ENCODE measurements at places on chromosomes 4 and X.

DNA sequence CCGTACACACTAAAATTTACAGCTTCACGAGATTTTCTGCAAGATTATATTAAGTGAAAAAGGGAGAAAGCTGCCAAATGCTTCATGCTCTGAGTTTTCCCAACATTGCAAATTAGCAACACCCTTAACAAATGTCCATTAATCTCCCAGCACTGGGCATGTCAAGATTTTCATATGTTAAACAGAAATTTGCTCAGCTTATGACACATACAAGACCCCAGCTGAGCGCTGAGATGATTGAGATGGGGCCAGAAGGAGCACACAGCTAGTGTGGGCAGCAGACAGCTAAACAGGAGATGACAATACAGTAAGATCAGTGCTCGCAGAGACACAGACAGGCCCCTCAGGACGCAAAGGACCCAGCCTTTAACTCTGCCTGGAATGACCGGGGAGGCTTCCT, 208.8 kb downstream of the STK32B start:
- no peak for DNase-seq

DNA sequence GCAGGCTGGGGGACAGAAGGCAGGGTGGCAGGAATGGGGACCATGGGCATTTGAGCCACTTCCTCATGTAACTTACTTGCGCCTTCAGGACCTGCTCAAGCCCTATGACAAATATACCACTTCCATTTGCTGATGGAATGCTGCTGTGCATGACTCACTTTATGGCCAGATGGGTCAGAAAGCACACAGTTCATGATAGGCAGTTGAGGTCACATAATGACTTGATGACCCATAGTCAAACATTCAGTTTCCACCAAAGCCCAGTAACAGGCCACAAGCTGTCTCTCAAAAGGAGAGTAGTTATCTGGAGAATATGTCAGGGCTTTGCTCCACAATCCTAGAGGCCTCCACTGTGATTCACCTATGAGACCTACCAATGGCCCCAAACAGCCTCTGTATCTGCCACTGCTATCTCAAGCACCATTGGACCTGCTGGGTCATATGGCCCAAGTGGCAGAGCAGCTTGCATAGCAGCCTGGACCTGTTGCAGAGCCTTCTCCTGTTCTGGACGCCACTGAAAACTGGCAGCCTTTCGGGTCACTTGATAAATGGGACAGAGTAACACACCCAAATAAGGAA, 5.3 kb upstream of the PAPSS1 start:
- DNase-seq: no peak

- DNase-seq: no peak
Measured at GRCh38 chr4:185082561-185082960, 60.5 kb upstream of the SLC25A4 start.

- DNase-seq: no peak
Measured at GRCh38 chr4:159946983-159947615, 844.2 kb downstream of the RAPGEF2 start.

DNA sequence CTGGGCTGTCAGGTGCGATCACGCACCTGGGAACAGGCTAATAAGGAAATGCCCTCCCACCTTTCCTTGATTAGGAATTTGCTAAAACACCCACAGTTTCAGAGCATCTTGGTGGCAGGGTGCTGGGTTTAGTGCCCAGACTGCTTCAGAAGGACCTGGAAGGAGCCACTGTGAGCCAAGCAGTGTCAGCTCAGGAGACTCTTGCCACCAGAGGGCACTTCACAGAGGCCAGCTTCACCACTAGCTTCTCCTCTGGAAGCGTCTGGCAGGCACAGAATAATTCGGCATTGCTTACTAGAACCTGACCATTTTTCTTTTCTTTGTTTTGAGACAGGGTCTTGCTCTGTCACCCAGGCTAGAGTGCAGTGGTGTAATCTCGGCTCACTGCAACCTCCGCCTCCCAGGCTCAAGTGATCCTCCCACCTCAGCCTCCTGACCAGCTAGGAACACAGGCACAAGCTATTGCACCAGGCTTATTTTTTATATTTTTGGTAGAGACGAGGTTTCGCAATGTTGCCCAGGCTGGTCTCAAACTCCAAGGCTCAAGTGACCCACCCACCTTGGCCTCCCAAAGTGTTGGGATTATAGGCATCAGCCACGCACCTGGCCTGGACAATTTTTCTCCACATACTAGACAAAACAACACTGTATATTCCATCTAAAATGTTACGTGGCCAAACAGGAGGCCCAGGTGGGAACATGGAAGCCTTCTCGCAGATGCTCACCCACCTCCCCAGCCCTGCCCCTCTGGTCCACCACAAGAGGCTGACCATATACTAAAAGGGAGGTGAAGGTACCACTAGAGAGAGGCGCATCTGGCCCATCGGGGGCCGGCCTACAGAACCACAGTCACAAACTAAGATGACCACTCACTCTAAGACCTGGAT, 14.1 kb downstream of the NOP14 start:
- DNase-seq: no peak

DNA sequence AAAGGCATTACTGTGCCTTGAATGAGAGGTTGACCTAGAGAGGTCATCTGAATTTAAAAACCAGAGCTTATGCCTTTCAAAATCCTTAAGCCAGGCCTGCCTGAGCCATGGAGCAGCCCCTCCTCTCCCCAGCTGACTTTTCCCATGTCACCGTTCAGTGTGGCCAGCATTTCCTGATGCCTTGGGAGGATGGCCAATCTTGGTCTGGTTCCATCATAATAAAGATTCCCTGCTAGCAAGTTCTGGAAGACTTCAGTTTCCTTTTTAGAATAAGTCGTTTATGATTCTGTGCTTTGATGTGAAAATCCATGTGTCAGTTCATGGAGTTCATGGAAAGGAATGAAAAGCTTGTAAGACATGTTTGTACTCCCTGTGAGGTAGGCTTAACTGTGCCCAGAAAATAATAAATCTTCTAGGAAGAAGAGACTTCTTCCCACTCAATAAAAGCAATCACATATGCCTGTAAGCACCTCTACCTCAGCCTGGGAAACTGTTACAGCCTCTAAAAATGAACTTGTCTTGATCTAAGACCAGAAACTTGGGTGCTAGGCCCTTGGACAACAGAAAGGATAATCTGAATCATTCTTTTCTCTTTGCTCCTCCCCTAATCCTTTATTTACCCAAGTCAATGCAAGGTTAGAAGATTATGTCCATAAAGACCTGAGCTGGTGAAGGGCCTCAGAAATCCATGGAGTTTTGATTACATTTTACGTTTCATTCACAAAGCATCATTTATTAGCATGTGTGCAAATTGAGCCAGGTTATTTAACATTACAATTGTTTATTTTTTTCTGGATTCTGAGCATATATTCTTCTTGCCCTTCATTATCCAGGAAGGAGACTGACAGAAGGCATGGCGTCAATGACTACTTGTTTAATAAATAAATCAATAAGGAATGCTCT, 84.0 kb upstream of the TBC1D9 start:
- no peak for DNase-seq

- no peak for DNase-seq
Measured at GRCh38 chr4:12729384-12729783, 754.8 kb downstream of the RAB28 start.

DNA sequence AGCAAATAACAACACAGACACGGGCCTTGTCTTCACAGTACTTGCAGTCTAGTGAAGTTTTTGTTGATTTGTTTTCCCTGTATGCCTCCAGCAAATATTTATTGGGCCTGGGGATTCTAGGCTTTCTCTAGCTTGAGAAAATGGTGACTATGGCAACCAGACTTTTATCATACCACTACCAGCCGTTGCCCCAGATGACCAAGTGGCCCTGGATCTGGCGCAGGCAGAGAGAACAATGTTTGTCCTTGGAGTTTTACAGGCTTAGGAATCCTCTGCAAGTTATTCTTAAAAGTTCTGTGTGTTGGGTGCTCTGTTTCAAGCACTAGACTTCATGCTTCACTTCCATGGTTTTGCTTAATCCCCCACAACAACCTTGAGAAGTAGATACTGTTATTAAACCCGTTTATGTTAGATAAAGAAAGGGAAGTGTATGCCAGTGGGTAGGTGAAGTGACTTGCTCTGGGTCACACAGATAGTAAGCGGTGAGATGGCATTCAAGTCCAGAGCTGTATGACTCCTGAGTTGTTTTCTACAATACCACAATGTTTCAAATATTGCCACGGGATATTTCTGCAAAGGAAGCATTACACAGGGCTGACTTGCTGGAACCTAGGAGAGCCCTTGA, 94.6 kb downstream of the AKAP4 start:
- no peak for DNase-seq

DNA sequence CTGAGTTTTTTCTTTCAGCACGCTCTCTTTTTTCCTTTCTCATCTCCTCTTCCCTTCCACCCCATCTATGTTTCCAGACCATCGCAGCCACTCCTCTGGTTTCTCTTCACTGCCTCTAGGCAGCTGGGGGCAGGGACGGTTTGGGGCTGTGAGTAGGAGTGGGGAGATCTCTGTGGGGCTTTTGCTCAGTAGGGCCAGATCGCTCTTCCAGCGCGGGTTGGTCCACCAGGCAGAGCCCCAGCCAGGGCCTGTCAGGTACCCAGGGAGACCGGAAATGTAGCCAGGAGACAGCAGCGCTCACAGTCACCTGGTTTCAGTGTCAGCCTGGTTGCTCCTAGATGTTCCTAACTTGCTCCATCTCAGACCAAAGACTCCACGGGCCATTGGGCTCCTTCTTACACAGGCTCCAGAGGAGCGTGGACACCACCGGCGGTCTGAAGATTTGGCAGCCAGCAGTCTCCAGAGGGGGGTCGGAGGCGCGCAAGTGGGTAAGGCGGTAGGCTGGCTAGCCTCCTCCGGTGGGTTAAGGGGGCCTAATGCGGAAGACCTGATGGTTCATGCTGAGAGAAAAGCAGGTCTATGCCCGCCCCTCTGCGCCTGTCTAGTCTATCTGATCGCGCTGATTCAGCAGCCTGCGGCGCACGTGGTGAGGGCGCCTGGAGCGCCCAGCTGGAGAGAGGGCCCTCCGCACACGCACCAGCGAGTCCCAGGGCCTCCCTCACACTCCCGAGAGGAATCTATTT, 1.8 kb downstream of the FGF5 start:
- DNase-seq: peak; percentile 30

DNA sequence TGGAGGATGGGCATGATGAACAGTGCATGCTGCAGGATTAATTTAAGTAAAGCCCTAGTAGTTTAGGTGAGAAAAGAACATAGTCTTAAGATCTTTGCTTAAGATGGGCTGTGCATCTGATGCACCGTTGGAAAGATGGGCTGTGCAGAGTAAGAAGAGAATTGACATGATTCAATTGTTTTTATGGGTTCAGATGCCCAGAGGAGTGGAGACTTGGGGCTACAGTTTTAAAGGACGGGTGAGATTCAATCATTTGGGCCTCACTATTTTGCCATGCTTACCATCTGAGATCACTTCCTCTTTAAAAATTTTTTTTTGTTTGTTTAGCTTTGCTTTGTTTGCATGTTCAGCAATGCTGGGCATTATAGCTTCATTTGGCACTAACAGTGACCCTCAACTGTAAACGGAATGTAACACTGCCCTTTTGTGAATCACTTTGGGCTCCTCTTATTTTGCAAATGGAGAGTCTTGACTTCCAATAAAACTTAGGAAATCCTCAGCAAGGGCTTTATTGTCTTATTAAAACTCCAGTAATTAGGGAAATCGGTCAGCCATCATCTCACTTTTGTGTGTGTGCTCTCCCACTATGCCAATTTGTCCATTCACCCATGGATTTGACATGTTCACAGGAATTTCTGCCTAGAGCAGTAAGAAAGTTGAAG, 216.1 kb upstream of the TLL1 start:
- DNase-seq: no peak

GRCh38 chr4:2714061-2714770, 41.9 kb downstream of the TNIP2 start:
- DNase-seq: peak; percentile 30

DNA sequence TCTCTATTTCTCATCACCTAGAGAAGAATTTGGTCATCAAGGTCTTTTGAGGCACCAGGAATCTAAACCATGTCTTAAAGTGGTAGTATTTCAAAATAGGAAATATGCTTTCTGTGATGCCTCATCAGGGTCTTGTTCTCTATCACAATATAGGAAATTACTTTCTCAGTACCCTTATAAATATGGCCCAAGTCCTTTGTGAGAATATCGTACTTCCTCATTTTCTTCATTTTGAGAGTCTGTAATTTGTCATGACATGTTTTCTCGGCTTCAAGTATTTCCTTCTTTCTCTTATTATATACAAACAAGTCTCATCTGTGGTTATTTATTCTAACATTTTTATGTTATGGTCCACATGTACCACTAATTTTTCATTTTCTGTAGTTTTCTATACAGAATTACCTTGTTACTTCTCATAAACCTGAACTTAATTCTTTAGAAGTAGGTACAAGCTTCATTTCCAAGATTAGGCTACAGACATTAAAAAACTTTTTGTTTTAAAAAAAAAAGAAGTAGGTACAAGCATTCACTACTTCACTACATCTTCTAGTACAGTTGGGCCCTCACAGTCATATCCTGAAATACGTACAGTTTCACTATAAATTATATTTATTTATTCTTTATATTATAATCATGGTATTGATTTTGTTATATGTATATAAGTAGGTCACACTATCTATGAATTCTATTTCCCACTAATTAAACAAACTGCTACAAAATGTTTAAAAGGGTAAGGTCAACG, 54.4 kb downstream of the KLHL13 start:
- DNase-seq: no peak

DNA sequence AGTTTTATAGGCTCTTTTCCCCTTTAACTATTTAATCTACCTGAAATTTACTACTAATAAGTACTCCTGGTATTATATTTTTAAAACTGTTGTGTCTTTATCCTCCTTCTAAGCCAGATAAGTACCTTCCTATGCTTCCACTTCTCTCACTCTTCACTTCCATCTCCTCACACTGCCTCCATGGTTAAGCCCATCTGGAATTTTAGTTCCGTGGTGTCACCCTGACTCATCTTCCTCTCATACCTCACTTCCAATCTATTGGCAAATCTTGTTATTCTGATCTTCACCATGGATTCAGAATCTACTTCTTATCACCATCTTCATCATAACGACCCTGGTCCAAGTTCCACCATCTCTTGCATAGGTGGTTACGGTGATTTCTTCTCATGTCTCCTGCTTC, 32.7 kb upstream of the DAPP1 start:
- DNase-seq: no peak

- DNase-seq: no peak
Measured at GRCh38 chr4:113978105-113978504, 1.3 kb downstream of the ARSJ start.

DNA sequence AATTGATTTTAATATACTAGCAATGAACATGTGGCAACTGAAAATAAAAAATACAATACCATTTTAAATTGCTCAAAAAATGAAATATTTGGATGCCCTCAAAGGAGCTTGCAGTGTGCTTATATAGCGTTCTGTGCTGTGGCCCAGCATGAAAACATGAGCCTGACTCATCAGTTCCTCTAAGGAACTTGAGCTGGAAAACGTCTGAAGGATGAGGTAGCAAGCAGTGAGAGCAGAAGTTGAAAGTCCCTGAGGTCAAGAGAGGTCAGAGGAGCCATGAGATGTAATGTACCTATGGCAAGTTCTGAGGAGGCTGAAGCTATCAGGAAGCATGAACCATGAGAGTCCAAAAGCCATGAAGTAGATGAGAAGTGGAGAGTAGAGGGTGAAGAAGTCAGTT, 59.7 kb downstream of the HMGB3 start:
- no peak for DNase-seq

DNA sequence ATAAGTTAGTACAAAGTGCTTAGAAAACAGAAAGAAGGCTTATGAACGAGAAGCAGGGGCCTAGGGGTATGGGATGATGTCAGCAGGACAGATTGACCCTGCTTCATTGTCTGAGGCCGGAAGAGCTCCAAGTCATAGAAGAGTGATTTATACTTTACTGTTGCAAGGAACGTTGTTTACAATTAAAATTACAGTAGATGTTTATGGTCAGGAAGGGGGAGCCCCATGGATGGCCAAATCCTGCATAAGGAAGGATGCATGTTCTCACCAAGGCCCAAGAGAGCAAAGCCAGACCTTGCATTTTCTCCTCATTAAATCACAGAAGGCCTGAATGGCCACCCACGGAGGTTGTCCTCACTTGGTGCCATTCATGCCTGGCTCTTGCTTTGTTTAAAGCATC, 115.3 kb downstream of the LDB2 start:
- DNase-seq: no peak

Data from glutamatergic neuron (in vitro differentiated cells).